Cardiac ventricle fibroblast (primary cell): ENCODE measurements at places on chromosomes 5 and 9. TPM values are rescaled to one million over a fixed set of nuclear protein-coding genes. Genes with fewer than 3 reads are reported as not detected.

GADD45G gene
- total RNA-seq, result 0.64 and 1.6 TPM in 2 replicates

ADAMTS13 gene
- 2.2 and 3.4 TPM in 2 replicates for total RNA-seq

RANBP3L gene
- total RNA-seq, result 0.44 and 1.6 TPM in 2 replicates

ARHGEF28 gene
- 1.2 and 6.0 TPM in 2 replicates for total RNA-seq

RIMOC1 gene
- 18.0 and 19.0 TPM in 2 replicates for total RNA-seq

GPR151 gene
- total RNA-seq, result not detected in 2 replicates

FNBP1 gene
- total RNA-seq, result 24.0 and 26.8 TPM in 2 replicates

TAF11L5 gene
- not detected in 2 replicates for total RNA-seq

TXNDC8 gene
- total RNA-seq, result not detected in 2 replicates

RNF180 gene
- total RNA-seq, result 1.9 and 3.0 TPM in 2 replicates

IRGM gene
- not detected in 2 replicates for total RNA-seq

SELENOP gene
- 324 and 373 TPM in 2 replicates for total RNA-seq

FOXD4L3 gene
- 0.34 TPM in 1 of 2 replicates, not detected in the other for total RNA-seq

BDP1 gene
- 9.4 and 11.1 TPM in 2 replicates for total RNA-seq

SLC36A3 gene
- total RNA-seq, result not detected in 2 replicates

SIT1 gene
- not detected in 2 replicates for total RNA-seq

CDC20B gene
- not detected in 2 replicates for total RNA-seq

GLRA1 gene
- total RNA-seq, result not detected in 2 replicates

ANKRD18B gene
- total RNA-seq, result not detected in 2 replicates

SLC46A2 gene
- total RNA-seq, result not detected in 2 replicates

CERT1 gene
- 20.4 and 25.7 TPM in 2 replicates for total RNA-seq

JAKMIP2 gene
- total RNA-seq, result 0.05 and 0.25 TPM in 2 replicates

SPRY4 gene
- total RNA-seq, result 19.6 and 25.4 TPM in 2 replicates

IL9 gene
- not detected in 2 replicates for total RNA-seq

SYK gene
- not detected in 2 replicates for total RNA-seq

LMX1B gene
- total RNA-seq, result 0.25 TPM in 1 of 2 replicates, not detected in the other

TMEM171 gene
- 0.19 and 0.20 TPM in 2 replicates for total RNA-seq

IER5L gene
- 71.9 and 97.2 TPM in 2 replicates for total RNA-seq

GRM6 gene
- not detected in 2 replicates for total RNA-seq

PCDHB2 gene
- total RNA-seq, result 1.9 TPM in 2 replicates

HRH2 gene
- total RNA-seq, result not detected in 2 replicates
